ENCODE measurements at places on chromosomes 12 and 14. TPM values are rescaled to one million over a fixed set of nuclear protein-coding genes. Genes with fewer than 3 reads are reported as not detected.

The AQP6 gene
- 0.49 TPM for polyA plus RNA-seq

The ZNF384 gene
- polyA plus RNA-seq = 86.3 TPM

The MUCL1 gene
- not detected for polyA plus RNA-seq

The INSM2 gene
- polyA plus RNA-seq = 0.03 TPM

The CHGA gene
- polyA plus RNA-seq = 708 TPM

The C1S gene
- polyA plus RNA-seq = 80.5 TPM

GRCh38 chr12:8662593-8662992 is at the start of gene MFAP5:
TSS of gene MFAP5 (minus strand) at chr12:8662826. CDS start at chr12:8662104, 722 bp downstream.
- DNase-seq = no peak
- no peaks in the 10 kb centered on the region for H3K36me3 ChIP-seq
- H3K4me1 ChIP-seq = no peaks in the 10 kb centered on the region
- H3K27me3 ChIP-seq = peaks cover 2% of the 10 kb centered on the region
- no peak within 1 kb of the TSS for H3K4me3 ChIP-seq
- H3K27ac ChIP-seq = no peak within 1 kb of the TSS

- H3K4me1 ChIP-seq = no peaks in the 10 kb centered on the region
- H3K27me3 ChIP-seq = no peaks in the 10 kb centered on the region
- H3K27ac ChIP-seq = no peak overlapping the region
- H3K36me3 ChIP-seq = peaks cover 36% of the 10 kb centered on the region
Observed at GRCh38 chr12:113381220-113381619, 22.5 kb downstream of the SDS start.

GRCh38 chr14:49679271-49679670 is 8.7 kb downstream of the POLE2 start:
- H3K36me3 ChIP-seq = peaks cover 19% of the 10 kb centered on the region
- no peak overlapping the region for H3K4me3 ChIP-seq
- no peak for DNase-seq

- peak overlapping the region; percentile 93 for H3K27ac ChIP-seq
- no peak overlapping the region for H3K4me3 ChIP-seq
- no peaks in the 10 kb centered on the region for H3K27me3 ChIP-seq
- peaks cover 41% of the 10 kb centered on the region for H3K4me1 ChIP-seq
Observed at GRCh38 chr12:67747869-67748742, 99.6 kb downstream of the DYRK2 start.

DNA sequence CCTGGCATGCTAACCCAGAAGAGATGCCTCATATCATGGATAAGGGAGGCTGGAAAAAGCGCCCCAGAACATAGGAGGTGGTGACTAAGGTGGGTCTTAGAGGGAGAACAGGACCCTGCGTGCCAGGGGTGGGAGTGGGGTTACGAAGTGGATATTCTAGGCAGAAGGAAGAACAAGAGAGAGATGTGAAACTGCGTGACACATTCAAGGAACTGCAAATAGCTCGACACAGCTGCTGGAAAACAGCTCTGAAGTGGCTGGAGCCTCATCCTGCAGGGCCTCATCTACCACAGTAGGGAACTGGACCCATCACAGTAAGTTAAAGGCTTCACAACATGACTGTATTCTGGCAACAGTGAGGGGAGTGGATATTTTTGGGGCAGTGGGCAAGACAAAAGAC is 61.1 kb downstream of the RNF34 start:
- no peak overlapping the region for H3K27ac ChIP-seq
- DNase-seq = no peak
- H3K36me3 ChIP-seq = peaks cover 3% of the 10 kb centered on the region
- no peak overlapping the region for H3K4me3 ChIP-seq
- no peaks in the 10 kb centered on the region for H3K27me3 ChIP-seq

DNA sequence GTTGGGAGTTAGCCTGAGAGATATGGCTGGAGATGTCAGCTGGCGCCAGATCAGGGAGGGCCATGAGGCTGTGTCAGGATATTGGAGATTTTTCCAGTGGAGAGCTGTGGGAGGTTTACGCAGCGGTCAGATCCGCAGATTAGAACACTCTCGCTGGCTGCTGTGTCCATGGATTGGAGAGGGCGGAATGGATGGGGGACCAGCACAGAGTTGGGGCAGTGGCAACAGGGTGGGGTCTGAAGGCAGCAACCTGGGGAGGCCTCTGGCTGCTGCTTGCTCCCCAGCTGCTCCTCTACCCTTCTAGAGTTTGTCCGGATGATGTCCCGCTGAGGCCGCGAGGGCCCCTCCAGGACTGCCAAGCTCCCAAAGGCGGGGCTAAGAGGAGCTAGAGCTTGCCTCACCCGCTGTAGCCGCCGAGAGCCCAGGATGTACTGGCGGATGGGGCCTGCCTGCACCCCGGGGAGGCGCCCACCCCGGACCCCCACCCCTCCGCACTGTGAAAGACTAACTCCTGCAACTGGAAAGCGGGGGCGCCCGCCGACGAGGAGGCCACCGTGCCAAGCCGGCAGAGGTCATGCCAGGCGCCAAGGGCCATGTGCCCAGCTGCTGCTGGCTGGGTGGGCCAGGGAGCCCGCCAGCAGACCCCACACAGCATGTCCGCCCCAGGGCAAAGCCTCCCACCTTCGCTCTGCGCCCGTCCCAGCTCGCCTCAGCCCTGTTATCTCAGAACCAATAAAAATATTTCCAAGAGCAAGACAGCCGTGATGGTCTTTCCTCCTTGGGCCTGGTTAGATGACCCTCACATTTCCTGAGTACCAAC is 20.2 kb upstream of the MLEC start:
- H3K36me3 ChIP-seq = no peaks in the 10 kb centered on the region
- H3K4me1 ChIP-seq = peaks cover 19% of the 10 kb centered on the region
- no peak overlapping the region for H3K4me3 ChIP-seq
- no peak overlapping the region for H3K27ac ChIP-seq
- no peaks in the 10 kb centered on the region for H3K27me3 ChIP-seq

Measured in large intestine (tissue), 12 donors.